ENCODE measurements at places on chromosomes 1 and 21. TPM values are rescaled to one million over a fixed set of nuclear protein-coding genes. Genes with fewer than 3 reads are reported as not detected.

OR2W3 gene
- total RNA-seq: not detected

TSPAN1 gene
- total RNA-seq: not detected

RAD54L gene
- total RNA-seq: 50.8 TPM

PROK1 gene
- not detected for total RNA-seq

ASPM gene
- 55.9 TPM for total RNA-seq

PADI2 gene
- total RNA-seq: 0.08 TPM

MPL gene
- not detected for total RNA-seq

CHRM3 gene
- total RNA-seq: 0.20 TPM

PGM1 gene
- total RNA-seq: 51.0 TPM

NMNAT1 gene
- total RNA-seq: 6.5 TPM

CD34 gene
- total RNA-seq: not detected

LRRC53 gene
- not detected for total RNA-seq

SLAMF6 gene
- 43.0 TPM for total RNA-seq

SYT11 gene
- total RNA-seq: 13.6 TPM

MAD2L2 gene
- total RNA-seq: 103 TPM

ELK4 gene
- 141 TPM for total RNA-seq

GIPC2 gene
- 0.44 TPM for total RNA-seq

ZNF648 gene
- not detected for total RNA-seq

LCE2A gene
- total RNA-seq: not detected

HNRNPCL1 gene
- total RNA-seq: not detected

FCRL5 gene
- total RNA-seq: 0.33 TPM

CYP4X1 gene
- total RNA-seq: not detected

BEST4 gene
- total RNA-seq: 1.6 TPM

C1orf185 gene
- total RNA-seq: not detected

SH2D1B gene
- total RNA-seq: not detected

DPT gene
- not detected for total RNA-seq

PPFIA4 gene
- total RNA-seq: 48.5 TPM

RGS16 gene
- total RNA-seq: 1.4 TPM

FCN3 gene
- total RNA-seq: not detected

TNFRSF8 gene
- 0.17 TPM for total RNA-seq

RBP7 gene
- total RNA-seq: 0.53 TPM

HTR6 gene
- total RNA-seq: 0.14 TPM

SPRR2G gene
- total RNA-seq: not detected

SPATA45 gene
- total RNA-seq: not detected

LAMC2 gene
- not detected for total RNA-seq

BGLAP gene
- 4.8 TPM for total RNA-seq

KDF1 gene
- 1.8 TPM for total RNA-seq

CRP gene
- total RNA-seq: not detected

PRRX1 gene
- not detected for total RNA-seq

ARV1 gene
- 17.4 TPM for total RNA-seq

VCAM1 gene
- total RNA-seq: 0.51 TPM

NPHS2 gene
- not detected for total RNA-seq

FCRL4 gene
- not detected for total RNA-seq

PDIK1L gene
- total RNA-seq: 21.2 TPM
